RPMI7951 (cell line): ENCODE measurements at places on chromosomes 16 and 17. TPM values are rescaled to one million over a fixed set of nuclear protein-coding genes. Genes with fewer than 3 reads are reported as not detected.
A peak's percentile ranks its signal among the peaks of the same experiment; 100 is the strongest.

The RGS9 gene
- 3.3 and 4.7 TPM in 2 replicates for total RNA-seq

The ZP2 gene
- total RNA-seq = not detected in 2 replicates

The HEXIM2 gene
- 7.8 and 11.3 TPM in 2 replicates for total RNA-seq

The FOXJ1 gene
- total RNA-seq = not detected in 2 replicates

DNA sequence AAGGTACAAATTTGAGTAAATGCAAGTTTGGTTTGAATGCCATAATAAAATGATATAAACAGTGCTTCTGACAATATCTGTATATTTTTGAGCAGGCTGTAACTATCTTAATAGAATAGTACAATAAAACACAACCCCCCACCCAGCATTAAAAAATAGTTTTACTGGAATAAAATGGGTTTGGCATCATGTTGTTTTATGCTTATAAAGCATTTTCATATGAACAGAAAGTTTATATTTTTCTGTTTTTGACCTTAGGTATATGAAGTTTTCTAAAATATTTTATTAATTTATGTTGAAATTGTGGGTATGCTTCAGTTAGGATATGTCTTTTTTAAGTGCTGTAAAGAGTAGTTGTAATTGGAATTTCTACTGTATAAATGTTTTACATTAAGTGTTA lies 57.2 kb upstream of the RHBDL3 start:
- no peak for DNase-seq

DNA sequence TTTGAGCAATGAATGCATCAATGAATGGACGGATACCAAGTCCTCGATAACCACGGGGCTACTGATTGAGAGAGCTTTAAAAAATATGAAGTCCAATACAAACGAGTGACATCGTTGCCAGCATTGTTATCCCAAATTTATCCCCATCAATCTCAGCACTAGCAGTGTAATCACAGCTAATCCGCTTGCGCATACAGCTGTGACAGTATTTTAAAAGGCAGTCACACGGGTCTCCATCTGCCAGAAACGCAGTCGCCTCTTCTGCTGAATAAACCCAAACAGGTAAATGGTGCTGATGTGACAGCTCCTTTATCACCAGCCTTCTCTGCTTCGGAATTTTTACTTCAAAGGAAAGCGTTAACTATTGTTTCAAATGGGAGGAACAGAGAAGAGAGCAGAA lies 311.1 kb downstream of the XYLT1 start:
- DNase-seq = no peak

- peak; percentile 45 for DNase-seq
Measured at GRCh38 chr16:76959166-76959565, 231.8 kb upstream of the MON1B start.

DNA sequence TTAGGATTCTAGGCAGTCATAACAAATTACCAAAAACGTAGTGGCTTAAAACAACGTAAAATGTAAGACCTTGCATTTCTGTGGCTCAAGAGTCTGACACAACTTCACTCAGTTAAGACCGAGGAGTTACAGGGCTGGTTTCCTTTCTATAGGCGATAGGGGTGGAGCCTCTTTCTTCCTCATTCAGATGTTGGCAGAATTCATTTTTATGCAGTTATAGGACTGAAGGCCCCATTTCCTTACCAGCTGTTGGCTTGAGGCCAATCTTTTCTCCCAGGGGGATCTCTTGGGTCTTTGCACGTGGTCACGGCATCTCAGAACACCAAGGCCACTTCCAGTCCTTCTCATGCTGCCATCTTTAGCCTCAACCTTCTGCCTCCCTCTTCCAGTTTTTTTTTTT lies 145.2 kb downstream of the KCNJ2 start:
- no peak for DNase-seq

- DNase-seq = peak; percentile 29
Measured at GRCh38 chr17:64491034-64491860, 5.6 kb downstream of the POLG2 start.

The GLOD4 gene
- 39.3 and 60.1 TPM in 2 replicates for total RNA-seq

DNA sequence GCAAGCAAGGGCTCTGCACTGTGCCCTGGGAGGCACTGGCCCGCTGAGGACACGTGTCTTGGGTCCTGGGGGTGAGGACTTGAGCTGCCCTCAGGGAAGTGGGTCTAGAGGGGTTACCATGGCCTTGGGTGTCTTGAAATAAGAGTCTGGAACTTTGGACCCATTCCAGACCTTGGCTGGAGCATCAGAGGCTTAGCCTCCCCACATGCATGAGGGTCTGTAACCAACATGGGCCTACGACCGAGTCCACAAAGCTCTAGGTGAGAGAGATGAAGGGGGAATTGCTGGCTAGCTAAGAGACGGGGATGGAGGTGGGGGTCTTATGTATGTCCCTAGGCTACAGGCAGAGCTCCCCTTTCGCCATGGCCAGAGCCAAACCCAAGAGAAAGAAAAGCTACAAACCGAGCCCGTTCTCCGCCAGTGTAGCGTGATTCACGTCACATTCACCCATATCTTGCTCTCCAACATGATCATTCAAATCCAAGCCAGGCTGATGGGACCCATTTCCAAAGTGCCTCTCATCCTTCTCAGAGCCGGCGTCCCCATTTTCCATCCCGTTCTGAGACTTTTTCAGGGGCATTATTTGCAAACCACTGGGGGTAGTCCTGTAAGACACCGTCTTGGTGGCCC lies 120.1 kb downstream of the CDYL2 start:
- no peak for DNase-seq

The RNF222 gene
- not detected in 2 replicates for total RNA-seq

GRCh38 chr17:39920218-39921210 lies 2.1 kb upstream of the GSDMB start:
- no peak for DNase-seq

DNA sequence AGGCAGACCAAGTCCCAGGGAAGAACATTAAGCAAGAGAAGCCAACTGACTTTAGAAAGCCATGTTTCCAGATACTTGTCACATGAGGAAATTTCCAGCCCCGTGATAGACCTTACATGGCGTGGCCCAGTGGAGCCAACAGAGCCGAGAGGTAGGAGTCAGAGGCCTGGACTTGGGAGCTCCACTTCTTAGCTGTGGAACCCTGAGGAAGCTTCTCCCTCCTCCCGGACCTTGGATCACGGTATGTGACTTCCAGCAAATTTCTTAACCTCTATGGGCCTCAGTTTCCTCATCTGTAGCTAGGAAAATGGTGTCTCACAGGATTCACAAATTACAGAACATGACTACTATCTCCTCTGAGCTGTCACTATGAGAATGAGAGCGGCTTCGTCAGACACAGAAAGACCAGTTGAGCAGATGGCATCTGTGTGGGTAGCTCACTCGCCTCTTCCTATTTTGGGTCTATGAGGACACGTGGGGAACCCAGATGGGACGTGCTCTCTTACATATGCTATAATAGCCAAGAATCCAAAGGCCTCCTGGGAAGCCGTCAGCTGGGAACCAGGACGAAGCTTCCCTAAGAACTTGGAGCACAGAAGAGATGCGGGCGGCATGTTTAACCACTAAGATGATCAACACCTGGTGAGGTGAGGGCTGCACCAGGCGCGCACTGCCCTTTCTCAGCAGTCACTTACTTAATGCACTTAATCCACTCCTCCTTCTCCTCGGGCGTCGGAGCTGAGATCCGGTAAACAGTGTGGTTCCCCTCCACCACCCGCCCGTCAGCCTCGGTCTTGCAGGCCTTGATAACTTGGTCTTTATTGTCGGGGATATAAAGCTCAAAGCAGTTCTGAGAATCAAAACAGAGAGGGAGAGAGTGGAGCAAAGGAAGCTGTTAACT lies 102.3 kb downstream of the CYTH1 start:
- no peak for DNase-seq

The HGS gene
- total RNA-seq = 42.4 and 47.5 TPM in 2 replicates

DNA sequence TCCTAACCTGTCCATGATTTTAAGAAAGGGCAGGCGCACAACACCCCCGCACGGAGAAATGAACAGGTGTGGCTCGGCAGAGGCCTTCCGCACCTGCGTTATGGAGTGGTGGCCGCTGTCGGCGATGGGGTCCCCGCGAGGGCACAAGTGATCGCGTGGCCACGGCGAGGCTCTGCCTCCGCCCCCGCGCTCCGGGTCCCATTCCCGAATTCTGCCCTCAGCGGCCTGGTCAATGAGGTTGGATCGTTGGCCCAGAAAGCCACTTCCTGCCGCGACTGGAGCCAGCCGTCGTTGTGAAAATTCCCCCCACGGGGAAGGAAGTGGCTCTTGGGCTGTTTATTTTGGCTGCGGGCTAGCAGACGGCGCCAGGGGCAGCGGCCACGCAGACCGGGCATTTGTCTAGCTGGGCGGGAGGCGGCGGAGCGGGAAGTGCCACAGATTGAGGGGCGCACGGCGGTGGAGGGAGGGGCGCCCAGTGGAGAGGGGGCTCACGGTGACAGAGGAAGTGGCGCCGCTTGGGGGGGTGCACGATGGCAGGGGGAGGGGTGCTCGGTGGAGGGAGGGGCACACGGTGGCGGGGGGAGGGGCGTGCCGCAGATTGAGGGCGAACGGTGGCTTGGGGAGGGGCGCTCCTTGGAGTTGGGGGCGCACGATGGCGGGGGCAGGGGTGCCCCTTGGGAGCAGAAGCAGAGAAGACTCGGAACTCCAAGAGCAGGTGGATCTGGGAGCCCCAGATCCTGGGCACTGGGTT lies 25.0 kb downstream of the MRC2 start:
- peak; percentile 91 for DNase-seq

DNA sequence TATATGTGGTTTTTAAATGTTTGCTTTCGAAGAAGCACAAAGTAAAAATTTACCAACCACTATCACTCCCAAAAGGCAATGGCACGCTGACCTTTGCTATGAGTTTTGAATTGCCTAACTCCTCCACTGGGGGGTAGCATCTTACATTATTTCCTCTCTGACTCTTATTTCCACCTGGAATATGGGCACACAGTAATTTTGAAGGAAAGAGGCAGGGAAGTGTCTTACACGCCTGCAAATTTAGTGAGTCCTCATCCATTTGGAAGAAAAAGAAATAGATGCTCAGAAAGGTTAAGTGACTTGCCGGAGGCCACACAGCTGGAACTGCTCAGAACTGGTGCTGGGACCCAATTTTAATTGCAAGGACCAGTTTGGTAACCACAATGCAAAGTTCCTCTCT lies 29.9 kb upstream of the IRX6 start:
- DNase-seq = no peak

DNA sequence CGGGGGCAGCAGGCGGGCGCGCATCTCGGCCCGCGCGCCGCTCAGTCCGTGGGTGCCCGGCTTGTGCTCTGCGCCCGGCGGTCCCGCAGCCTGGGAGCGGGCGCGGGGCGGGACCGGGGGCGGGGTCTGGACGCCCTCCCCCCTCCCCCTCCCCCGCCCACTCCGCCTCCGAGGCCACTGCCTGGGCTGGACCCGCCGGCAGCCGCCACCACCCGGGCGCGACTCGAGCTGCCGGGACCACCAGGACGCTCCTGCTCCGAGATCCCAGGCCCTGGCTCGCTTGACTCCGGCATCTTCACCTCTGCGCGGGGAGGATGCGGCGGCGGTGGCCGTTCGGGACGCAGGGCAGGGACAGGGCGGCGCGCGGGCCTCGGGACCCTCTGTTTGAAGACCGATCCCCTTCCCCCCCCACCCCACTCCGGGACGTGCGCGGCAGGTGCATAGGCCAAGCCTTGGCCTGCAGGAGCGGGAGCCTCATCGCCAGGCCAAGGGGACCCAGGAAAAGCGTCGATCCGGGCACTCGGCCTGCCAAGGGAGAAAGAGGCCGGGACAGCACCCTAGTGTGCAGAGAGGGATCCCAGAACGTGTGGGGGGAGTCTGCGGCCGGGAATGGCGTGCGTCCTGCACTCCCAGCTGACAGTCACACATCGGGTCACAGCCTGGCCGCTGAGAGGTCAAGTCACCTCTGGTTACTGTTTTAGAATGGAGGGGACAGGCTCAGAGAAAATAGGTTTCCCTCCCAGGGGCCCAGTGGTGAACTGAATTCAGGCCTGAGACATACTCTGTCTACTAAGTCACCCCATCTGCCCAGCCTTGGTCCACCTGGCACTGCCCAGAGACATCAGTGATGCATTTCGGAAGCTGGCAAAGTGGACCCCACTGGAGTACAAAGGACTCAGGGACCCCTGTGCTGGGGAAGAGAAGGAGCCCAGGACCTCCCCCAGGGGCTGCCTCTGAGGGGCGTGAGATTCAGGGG lies at the start of gene HS3ST6:
Gene HS3ST6, minus strand, starts transcription at position 65 of the 976 bp plus-strand sequence. CDS start 92 bp downstream, outside the sequence.
- DNase-seq = no peak

DNA sequence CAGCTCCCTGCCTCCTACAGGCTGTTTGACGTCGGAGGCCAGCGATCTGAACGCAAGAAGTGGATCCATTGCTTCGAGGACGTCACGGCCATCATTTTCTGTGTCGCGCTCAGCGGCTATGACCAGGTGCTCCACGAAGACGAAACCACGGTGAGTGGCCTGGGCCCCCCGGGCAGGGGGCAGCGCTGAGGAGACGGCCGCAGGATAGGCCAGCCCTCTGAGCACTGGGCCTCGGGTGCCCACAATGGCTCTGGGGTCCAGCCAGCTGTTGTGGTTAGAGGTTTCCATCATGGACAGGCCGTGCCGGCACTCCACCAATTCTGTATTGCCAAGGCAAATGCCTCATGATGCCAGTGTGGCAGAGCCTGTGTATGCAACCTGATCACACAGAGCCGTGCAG lies 88.6 kb downstream of the AMFR start:
- no peak for DNase-seq

The CSH2 gene
- not detected in 2 replicates for total RNA-seq

DNA sequence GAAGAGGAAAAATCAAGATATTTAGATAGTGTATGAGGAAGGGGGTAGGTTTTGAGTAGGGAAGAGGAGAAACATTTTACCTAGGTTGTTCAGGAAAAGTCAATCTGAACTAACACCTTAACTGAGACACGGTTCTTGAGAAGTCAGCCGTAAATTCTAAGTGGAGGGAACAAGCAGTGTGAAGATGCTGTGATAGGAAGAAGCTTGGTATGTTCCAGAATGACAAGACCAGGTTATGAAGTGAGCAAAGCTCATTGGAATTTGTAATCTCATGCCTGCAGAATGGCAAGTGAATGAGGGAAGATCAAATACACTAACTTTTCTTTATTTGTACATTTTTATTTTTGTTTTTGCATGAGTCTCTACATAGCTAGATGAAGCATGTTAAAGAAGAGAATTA lies 307.6 kb downstream of the ZFHX3 start:
- DNase-seq = no peak

The SMCR8 gene
- total RNA-seq = 5.6 and 5.9 TPM in 2 replicates

GRCh38 chr16:24568392-24568791 lies 29.0 kb downstream of the RBBP6 start:
- peak; percentile 16 for DNase-seq

GRCh38 chr16:26605626-26606271 lies 461.0 kb upstream of the C16orf82 start:
- DNase-seq = no peak

- no peak for DNase-seq
Measured at GRCh38 chr17:3683054-3683511, 12.9 kb downstream of the P2RX5 start.

- no peak for DNase-seq
Measured at GRCh38 chr17:77470800-77471733, 330.3 kb downstream of the SEC14L1 start.

GRCh38 chr16:19284207-19284606 lies 1.3 kb upstream of the CLEC19A start:
- DNase-seq = peak; percentile 58

- DNase-seq = no peak
Measured at GRCh38 chr17:46099865-46100264, 93.4 kb downstream of the KANSL1 start.

The GRB7 gene
- not detected in 2 replicates for total RNA-seq
